ENCODE measurements at places on chromosomes 12 and 14. TPM values are rescaled to one million over a fixed set of nuclear protein-coding genes. Genes with fewer than 3 reads are reported as not detected.

DNA sequence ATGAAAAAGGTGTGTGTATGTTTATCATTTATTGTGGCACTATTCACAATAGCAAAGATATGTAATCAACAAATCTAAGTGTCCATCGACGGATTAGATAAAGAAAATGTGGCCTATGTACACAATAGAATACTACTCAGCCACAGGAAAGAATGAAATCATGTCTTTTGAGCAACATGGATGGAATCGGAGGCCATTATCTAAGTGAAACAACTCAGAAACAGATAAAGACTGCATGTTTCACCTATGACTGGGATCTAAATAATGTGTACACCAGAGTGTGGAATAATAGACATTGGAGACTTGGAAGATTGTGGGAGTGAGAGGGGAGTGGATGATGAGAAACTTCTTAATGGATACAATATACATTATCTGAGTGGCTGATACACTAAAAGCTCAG, 44.0 kb downstream of the CCER1 start:
- H3K27me3 ChIP-seq = peaks cover 2% of the 10 kb centered on the region
- no peak overlapping the region for H3K4me3 ChIP-seq
- H3K4me1 ChIP-seq = no peaks in the 10 kb centered on the region
- no peak for DNase-seq
- H3K27ac ChIP-seq = no peak overlapping the region

- no peaks in the 10 kb centered on the region for H3K36me3 ChIP-seq
- no peak overlapping the region for H3K4me3 ChIP-seq
- H3K27me3 ChIP-seq = no peaks in the 10 kb centered on the region
- no peak overlapping the region for H3K27ac ChIP-seq
- no peak for DNase-seq
These were observed 792.5 kb downstream of the DIO2 start for GRCh38 chr14:79418649-79419415.

DNA sequence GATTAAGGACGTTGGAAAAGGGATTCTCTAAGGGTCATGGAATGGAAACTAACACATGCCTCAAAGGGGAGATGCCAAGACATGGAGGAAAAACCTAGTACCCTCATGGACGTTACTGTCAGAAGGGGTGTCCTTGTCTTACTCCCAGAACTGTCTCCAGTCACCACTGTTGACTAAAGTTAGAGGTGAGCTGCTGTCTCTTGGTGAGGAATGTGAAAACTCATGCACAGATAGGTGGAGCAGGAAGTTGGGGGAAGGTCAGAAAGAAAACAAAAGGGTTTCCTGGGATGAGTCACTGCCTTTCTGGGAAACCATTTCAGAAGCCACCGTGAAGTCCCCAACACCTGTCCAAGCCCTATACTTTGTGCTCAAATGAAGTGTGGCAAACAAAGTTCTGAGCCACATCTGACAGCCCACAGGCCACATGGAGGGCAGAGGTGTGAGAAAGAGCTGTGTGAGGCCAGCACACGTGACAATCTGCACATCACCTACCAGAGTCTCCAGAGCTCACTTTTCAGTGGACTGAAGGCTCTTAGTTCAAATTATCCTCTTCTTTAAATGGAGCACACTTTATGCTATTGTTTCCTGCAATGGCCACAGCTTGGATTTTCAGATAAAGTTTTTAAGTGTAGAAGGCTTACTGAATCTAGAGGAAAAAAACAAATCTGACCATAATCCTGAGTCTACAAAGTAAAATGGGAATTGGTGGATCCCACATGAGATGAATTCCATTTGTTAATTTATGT, 92.9 kb upstream of the EGLN3 start:
- peaks cover 41% of the 10 kb centered on the region for H3K36me3 ChIP-seq
- H3K27ac ChIP-seq = peak overlapping the region; percentile 91
- peak overlapping the region; percentile 73 for H3K4me3 ChIP-seq
- peaks cover 7% of the 10 kb centered on the region for H3K27me3 ChIP-seq
- peak; percentile 91 for DNase-seq
- H3K4me1 ChIP-seq = peaks cover 58% of the 10 kb centered on the region

DNA sequence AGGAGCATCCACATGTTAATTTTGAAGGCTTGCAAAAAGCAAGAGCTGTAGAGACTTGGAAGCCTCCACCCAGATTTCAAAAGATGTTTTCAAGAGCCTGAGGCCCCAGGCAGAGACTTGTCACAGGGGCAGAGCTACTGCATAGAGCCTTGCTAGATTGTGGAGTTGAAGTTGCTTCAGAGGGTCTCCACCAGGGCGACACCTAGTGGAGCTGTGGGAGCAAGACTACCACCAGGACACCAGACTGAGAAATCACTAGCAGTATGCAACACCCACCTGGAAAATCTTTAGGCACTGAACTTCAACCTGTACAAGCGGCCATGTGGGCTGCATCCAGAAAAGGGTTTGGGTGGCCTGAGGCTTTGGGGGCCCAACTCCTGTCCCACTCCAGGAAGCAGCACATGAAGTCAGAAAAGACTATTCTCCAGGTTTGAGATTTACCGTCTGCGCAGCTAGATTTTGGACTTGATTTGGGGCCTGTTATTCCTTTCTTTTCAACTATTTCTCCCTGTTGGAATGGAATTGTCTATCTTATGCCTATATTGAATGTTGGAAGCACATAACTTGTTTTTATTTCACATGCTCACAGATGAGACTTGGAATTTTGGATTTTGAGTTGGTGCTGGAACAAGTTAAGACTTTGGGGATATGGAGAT, 508.6 kb downstream of the FLRT2 start:
- H3K36me3 ChIP-seq = no peaks in the 10 kb centered on the region
- DNase-seq = peak; percentile 41
- no peak overlapping the region for H3K4me3 ChIP-seq
- no peaks in the 10 kb centered on the region for H3K4me1 ChIP-seq
- H3K27me3 ChIP-seq = no peaks in the 10 kb centered on the region

- peaks cover 5% of the 10 kb centered on the region for H3K27me3 ChIP-seq
- H3K4me3 ChIP-seq = no peak overlapping the region
- peaks cover 23% of the 10 kb centered on the region for H3K4me1 ChIP-seq
- H3K27ac ChIP-seq = no peak overlapping the region
- DNase-seq = no peak
These were observed 22.8 kb upstream of the OASL start for GRCh38 chr12:121061831-121062230.

DNA sequence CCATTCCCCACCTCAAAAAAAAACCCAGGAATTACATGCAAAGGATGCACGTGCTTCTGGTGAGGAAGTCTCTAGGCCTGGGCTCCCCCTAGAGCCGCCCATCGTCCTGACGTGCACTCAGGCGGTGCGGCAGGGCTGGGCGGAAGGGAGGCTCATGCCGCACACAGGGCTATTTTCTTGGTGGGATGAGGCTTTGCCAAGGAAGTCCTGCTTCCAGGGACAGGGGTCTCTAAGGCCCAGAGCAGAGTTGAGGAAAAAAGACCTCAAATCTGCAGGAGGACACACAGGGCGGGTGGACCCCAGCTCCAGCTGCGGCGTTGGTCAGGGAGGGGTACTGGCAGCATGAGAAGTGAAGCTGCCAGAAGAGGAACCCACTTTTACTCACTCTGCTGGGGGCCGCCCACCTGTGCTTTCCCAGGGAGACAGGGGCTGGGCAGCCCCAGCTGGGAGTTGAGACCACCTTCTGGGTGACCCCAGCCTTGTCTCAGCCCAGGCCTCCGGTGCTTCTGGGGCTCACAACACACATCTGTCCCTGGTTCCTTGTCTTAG, 4.2 kb downstream of the RHOF start:
- peak overlapping the region; percentile 98 for H3K27ac ChIP-seq
- peak overlapping the region; percentile 89 for H3K4me3 ChIP-seq
- peaks cover 32% of the 10 kb centered on the region for H3K36me3 ChIP-seq
- no peaks in the 10 kb centered on the region for H3K27me3 ChIP-seq
- peaks cover 52% of the 10 kb centered on the region for H3K4me1 ChIP-seq
- DNase-seq = peak; percentile 70

DNA sequence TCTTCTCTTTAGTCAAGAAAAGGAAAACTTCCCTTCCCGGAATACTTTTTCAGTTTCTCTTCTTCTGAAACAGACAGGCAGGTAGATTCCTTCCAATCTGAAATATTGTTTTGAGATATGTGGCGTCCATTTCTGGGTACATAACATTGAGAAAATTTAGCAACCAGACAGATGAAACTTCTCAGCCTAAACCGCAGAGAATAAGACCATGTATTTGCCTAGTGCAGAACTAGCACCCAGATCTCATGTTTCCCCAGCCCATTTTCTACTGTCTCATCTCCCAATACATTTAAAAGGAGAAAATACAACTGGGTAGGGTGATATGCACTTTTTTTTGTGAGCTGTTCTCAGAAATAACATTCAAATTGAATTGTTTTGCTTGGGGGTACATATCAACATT, 6.4 kb downstream of the AVPR1A start:
- DNase-seq = no peak
- no peaks in the 10 kb centered on the region for H3K4me1 ChIP-seq
- H3K36me3 ChIP-seq = no peaks in the 10 kb centered on the region
- H3K27me3 ChIP-seq = peaks cover 26% of the 10 kb centered on the region
- no peak overlapping the region for H3K27ac ChIP-seq

DNA sequence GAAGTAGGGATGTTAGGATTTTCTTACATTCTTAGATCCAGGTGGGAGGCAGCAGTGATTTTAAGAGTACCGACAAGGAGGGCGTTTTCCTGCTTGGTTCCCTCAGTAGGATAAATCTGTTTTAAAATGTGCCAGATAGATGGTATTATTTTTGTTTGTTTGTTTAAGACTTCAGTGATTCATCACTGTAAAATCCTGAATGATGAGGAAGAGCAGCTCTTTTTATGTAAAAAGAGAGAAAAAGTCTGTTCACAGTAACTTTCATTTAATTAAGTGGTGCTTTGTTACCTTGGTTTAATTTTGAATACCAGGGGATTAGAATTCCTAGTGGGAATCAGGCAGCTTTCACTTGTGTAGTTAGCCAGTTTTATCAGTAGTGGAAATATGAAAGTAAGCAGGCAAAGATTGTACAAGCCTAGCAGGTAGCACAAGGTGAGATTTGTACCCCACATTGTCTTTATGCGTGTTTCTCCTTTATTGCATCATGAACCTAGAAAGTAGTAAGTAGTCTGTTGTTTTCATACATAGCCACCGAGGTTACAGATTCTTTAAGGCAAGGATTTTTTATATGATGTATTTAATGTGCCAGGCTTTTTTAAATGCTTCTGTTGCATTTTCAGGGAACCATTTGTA, 349.6 kb downstream of the CCDC91 start:
- H3K4me1 ChIP-seq = peaks cover 5% of the 10 kb centered on the region
- H3K27me3 ChIP-seq = no peaks in the 10 kb centered on the region
- no peak overlapping the region for H3K27ac ChIP-seq
- H3K36me3 ChIP-seq = peaks cover 11% of the 10 kb centered on the region

GRCh38 chr14:25049093-25049567, 817 bp downstream of the STXBP6 start:
- no peak for DNase-seq
- no peaks in the 10 kb centered on the region for H3K36me3 ChIP-seq
- peaks cover 58% of the 10 kb centered on the region for H3K27me3 ChIP-seq
- H3K27ac ChIP-seq = no peak overlapping the region
- peak overlapping the region; percentile 40 for H3K4me3 ChIP-seq
- no peaks in the 10 kb centered on the region for H3K4me1 ChIP-seq

GRCh38 chr12:108241986-108242703, 97.0 kb downstream of the CMKLR1 start:
- DNase-seq = no peak
- H3K36me3 ChIP-seq = no peaks in the 10 kb centered on the region
- H3K27ac ChIP-seq = no peak overlapping the region

DNA sequence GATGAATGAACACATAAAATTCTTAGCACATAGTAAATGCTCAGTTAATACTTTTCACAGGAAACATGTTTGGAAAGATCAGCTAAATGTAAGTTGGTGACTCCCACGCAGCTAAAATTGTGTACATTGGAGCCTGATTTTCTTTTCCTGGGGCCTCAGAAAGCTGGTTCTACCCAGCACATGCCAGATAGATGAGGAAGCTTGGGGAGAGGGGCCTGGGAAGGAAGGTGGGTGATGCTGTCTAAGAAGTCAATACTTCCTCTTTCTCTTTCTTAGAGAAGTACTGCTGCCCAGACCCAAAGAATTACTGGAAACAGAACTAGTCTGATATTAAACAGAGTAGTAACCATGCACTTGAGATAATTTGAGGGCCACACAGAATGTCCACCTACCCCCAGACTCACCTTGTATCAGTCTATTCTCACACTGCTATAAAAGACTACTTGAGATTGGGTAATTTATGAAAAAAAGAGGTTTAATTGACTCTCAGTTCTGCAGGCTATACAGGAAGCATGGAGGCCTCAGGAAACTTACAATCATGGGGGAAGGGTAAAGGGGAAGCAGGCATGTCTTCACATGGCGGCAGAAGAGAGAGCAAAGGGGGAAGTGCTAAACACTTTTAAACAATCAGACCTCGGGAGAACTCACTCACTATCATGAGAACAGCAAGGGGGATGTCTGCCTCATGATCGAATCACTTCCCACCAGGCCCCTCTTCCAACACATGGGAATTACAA, 123.3 kb upstream of the MED13L start:
- H3K27ac ChIP-seq = no peak overlapping the region
- DNase-seq = no peak
- H3K4me3 ChIP-seq = no peak overlapping the region
- no peaks in the 10 kb centered on the region for H3K36me3 ChIP-seq
- H3K27me3 ChIP-seq = peaks cover 3% of the 10 kb centered on the region

DNA sequence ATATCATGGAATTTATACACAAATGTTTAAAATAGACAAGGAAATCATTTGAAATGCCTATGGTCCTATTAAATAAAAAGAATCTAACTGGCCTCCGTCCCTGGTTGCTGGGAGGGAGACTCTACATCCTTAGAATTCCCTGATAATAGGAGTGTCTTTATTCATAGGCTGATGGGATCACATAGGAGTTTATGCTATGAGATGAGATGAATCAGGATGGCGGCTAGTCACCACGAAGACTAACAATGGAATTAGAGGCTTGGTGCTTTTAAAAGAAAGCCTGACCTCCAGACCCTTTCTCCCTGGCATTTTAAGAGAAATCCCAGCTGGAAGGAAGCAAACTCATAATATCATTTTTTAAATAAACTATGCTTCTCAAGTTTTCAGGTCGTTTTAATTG, 69.7 kb downstream of the SEC23A start:
- no peak overlapping the region for H3K27ac ChIP-seq
- peaks cover 17% of the 10 kb centered on the region for H3K36me3 ChIP-seq
- DNase-seq = no peak
- H3K27me3 ChIP-seq = no peaks in the 10 kb centered on the region

The TSHR gene
- total RNA-seq = 0.37 TPM

The TDP1 gene
- 79.1 TPM for total RNA-seq

The PIWIL1 gene
- total RNA-seq = not detected

The C1QL4 gene
- not detected for total RNA-seq

The ERP27 gene
- total RNA-seq = 11.8 TPM

The POTEG gene
- total RNA-seq = not detected

The DPF3 gene
- 3.8 TPM for total RNA-seq
